Left colon (tissue), 2 donors: ENCODE measurements at places on chromosomes 1 and 21.

GRCh38 chr1:78071696-78072095 lies 25.9 kb downstream of the GIPC2 start:
- no peak for DNase-seq

DNA sequence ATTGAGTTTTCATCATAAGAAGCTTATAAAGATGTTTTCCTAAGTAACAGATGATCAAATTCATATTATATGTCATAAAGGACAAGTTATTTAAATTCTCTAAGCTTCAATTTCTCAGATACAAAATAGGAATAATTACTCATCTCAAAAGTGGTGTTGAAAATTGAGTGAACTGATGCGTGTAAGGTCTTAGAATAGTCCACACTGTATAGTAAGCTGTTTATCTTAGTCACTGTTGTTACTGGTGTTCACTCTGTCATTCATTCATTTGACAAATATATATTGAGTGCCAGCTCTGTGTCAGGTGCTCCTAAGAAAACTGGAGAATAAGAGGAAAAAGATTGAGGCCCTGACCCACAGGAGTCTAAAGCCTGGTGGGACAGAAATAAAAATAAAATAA lies 186.3 kb upstream of the BRINP3 start:
- no peak for DNase-seq

DNA sequence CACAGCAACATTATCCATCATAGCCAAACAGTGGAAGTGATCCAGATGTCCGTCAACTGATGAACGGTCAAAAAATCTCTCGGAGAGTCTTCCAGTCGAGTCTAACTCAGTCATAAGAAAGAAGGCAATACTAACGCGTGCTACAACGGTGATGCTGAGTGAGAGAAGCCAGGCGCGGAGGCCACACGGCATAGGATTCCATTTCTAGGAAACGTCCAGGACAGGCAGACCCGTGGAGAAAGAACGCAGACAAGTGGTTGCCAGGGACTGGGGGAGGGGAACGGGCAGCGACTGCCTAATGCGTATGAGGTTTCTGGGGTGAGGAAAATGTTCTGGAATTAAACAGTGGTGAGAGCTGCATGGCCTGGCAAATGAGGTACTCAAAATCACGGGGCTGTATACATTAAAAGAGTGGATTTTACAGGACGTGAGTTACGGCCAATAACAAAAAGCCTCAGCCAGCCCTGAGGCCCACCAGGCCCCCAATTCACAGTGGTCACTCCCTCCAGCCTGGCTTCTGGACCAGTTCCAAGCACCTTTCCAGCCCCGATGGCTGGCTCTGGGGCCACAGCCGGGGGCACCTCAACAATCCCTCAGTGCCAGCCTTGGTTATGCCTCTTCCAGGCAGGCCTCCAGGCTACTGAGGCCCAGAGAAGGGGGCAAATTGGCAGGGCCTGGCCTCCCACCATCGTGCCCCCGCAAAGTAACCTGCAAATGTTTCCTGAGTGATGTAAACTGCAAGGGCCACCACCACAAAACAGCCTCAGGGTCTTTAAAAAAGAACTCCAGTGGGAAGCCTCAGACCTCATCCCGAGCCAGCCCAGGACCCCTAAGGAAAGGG lies 3.4 kb downstream of the WNT9A start:
- DNase-seq: peak; percentile 79

DNA sequence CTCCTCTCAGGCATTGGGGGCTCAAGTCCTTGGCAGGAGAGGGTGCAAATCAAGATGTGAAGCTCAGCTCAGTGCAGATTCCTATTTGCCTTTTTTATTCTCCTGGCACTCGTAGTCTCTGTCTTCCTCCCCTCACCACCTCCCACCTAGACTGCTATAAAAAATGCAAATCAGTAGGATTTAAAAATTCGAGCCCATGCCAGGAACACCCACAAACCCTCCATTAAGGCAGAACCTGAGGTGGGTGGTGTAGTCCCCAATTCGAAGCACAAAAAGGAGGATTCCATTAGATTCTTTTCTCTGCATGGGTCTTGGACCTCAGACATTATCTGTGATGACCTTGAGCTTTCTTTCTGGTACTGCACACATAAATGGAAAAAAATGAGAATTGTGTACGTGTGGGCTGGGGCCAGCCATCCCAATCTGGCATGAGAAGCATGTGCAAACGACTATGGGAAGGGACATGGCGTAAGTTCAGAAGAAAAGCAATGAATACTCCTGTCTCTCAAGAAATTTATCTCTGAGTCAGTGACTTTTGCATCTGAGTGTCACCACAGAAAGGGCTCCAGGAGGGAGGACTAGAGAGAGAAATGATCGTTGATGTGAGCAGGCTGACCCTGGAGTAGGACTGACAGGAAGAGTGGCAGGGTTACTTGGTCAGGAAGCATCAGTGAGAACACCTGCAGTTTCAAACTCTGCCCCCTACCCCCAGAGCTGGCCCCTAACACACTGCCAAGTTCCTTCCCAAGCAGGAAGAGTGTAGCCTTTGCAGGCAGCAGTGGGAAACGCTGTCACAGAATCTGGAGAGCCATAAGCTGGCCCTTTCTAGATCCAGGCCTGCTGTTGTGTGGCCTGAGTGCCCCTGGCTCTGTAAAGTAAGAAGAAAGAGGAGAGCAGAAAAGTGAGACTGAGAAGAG lies 1.7 kb downstream of the INKA2 start:
- no peak for DNase-seq

- no peak for DNase-seq
Observed at GRCh38 chr1:24931468-24932231, 1.6 kb upstream of the RUNX3 start.

- DNase-seq: peak; percentile 2
Observed at GRCh38 chr1:117600325-117600943, 5.4 kb upstream of the TENT5C start.

DNA sequence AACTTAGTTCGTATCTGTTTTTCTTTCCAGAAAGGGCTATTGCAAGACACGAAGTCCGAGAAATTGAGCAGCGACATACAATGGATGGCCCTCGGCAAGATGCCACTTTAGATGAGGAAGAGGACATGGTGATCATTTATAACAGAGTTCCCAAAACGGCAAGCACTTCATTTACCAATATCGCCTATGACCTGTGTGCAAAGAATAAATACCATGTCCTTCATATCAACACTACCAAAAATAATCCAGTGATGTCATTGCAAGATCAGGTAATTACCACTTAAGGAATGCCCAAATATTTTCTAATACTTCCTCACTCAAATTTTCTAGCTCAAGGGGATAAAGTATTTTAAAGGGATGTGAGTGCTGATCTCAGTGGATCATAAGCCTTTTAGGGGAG lies 158.5 kb downstream of the HS2ST1 start:
- no peak for DNase-seq

- DNase-seq: no peak
Observed at GRCh38 chr21:36010801-36011200, 49.5 kb downstream of the SETD4 start.

DNA sequence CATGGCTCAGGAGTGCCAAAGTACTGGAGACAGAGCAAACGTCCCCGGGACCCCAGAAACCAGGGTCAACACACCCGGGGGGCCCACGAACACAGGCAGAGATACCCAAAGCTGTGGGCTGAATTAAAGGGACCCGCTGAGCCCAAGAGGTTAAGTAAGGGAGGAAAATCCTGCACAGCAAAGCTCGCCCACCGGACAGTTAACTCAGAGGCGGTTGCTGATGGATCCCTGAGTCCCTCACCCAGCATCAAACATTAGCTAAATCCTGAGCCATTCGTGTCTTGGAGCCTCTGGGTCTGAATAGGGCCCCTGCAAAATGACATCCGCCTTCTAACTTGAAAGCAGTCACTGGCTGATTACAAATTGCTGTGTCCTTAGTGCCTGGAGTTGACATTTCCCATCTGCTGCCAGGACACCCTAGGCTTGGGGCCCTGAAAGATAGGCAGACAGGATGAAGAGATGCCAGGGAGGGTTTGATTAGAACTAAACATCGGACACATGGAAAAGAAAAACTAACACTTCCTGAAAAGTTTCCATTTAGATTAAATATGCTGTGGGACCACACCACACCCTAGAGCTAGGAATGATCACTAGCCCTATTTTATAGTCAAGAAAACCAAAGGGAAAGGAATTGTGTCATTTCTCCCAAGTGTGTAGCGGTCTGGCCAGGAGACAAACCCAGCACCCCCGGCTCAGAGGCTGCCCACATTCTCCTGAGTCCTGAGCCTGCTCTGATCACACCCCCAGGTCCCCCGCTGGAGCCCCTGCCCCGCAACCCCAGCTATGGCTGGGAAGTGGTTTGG lies 239.3 kb downstream of the NPHP4 start:
- peak; percentile 7 for DNase-seq

- no peak for DNase-seq
Observed at GRCh38 chr1:117138561-117138960, 17.0 kb upstream of the TRIM45 start.

DNA sequence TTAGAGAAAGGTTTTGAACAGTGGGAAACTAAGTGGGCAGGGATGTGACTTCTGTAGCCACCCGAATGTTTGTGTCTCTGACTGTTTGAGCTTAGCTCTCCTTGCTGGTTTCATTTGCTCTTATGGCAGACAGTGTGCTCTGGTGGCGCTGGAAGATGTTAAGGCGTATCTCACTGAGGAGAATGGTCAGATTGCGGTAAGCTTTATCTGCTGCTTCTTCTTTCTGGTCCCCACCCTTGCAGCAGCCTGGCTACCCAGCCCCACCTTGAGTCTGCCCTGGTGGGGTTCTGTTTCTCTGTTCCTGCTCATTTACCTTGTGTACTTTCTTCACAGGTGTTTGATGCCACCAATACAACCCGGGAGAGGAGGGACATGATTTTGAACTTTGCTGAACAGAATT lies 9.9 kb downstream of the PFKFB2 start:
- no peak for DNase-seq

DNA sequence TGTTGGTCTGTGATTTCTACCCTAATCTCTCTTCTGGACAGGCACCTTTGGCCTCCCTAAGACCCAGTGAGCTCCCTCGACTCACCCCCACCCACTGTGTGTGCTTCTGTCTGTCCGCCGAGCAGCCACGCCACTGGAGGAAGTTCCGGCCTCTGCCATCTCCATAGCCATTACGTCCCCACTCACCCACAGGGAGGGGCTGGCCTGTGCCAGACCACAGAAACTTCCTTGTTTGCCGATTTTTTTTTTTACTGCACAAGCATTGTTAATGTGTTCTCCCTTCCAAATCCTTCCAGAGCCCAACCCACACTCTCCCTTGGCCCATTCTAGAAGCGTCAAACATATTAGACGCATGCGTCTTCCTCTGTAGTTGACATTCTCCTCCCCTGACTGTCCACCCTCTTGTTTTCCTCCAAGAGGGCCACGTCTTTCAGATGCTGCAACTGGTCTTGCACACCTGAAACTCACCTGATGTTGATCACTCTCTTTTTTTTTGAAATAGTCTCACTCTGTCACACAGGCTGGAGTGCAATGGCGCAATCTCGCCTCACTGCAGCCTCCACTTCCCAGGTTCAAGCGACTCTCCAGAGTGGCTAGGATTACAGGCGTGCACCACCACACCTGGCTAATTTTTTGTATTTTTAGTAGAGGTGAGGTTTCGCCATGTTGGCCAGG lies 72.3 kb downstream of the EVA1C start:
- peak; percentile 77 for DNase-seq

DNA sequence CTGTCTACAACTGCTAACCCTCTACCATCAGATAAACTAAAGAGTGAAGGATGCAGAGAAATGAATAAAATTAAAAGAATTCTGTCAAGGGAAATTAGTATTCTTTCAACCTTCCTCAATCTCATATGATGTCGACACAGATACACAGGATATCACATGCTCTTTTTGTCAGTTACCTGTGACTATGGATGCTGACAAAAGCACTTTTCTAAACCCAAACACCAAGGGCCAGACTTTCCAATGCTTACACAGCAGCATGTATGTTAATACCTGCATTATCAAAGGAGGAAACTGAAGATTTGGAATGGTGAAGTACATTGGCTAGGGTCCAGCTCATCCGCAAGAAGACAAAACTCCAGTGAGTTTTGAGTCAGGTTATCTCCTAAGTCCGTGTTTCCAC lies 294.0 kb downstream of the SMYD3 start:
- no peak for DNase-seq

- no peak for DNase-seq
Observed at GRCh38 chr1:79363430-79363829, 356.9 kb upstream of the ADGRL4 start.

DNA sequence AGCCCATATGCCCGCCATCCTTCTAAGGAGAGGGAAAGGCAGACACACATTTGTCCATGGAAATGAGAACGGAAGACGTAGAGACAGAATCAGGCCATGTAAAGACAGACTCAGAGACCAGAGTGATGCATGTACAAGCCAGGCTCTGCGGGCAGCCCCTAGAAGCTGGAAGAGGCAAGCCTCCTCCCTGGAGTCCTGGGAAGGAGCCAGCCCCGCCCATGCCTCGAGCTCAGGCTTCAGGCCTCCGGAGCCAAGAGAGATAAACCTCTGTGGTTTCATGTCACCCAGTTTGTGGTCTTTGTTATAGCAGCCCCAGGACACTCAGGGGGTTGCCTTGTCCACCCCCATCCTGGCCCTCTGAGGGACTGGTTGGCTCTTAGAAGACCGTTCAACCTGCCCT lies 11.6 kb downstream of the PDE9A start:
- DNase-seq: no peak

GRCh38 chr1:208233546-208233945 lies 10.6 kb downstream of the PLXNA2 start:
- DNase-seq: peak; percentile 68

GRCh38 chr1:155529109-155529508 lies 33.5 kb downstream of the ASH1L start:
- DNase-seq: no peak

DNA sequence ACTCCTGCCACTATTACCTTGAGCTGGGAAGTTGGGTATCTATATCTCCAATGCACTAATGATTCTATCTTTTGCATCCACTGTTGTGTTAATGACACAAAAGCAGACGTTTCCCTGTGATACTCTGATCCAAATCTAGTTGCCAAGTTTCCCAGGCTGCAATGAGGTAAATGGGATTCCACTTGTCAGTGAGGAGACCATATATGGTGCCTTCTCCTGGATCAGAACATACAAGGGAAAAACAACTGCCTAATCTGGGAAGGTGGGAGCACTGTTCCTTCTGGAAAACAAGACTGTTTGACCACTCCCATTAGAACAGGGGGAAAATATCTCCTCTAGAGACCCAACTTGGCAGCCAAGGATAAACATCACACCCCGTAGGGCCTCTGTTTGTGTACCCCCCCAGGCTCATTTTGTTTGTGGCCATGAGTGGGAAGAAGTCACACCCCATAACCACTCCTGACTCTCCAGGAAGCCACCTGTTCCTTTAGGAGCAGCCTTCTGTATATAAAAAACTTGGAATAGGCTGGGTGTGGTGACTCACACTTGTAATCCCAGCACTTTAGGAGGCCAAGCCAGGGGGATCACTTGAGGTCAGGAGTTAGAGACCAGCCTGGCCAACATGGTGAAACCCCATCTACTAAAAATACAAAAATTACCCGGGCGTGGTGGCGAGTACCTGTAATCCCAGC lies 28.5 kb upstream of the SLC6A9 start:
- DNase-seq: peak; percentile 18

DNA sequence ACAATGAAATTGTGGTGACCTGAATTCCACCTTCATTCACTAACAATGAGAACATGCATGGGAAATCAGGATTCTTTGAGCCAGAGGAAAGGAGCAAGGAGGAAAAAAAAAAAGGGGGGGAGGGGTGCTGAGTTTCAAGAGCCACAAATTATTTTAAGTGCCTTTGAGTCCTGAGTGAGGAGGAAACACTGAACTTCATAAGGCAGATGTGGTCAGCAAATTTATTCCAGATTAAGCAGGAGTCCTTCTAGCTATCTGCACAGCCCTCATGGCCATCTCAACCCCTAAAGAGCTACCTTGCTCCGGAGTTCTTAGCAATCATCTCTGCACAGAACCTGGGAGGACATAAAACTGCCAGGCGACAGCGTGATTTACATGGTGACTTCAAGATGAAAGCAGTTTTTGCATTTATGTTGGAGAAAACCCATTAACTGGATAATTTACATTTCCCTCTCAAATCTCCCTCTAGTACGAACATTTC lies 21.7 kb downstream of the ASTN1 start:
- no peak for DNase-seq
